ENCODE measurements at places on chromosomes 7 and 10. TPM values are rescaled to one million over a fixed set of nuclear protein-coding genes. Genes with fewer than 3 reads are reported as not detected.

DNA sequence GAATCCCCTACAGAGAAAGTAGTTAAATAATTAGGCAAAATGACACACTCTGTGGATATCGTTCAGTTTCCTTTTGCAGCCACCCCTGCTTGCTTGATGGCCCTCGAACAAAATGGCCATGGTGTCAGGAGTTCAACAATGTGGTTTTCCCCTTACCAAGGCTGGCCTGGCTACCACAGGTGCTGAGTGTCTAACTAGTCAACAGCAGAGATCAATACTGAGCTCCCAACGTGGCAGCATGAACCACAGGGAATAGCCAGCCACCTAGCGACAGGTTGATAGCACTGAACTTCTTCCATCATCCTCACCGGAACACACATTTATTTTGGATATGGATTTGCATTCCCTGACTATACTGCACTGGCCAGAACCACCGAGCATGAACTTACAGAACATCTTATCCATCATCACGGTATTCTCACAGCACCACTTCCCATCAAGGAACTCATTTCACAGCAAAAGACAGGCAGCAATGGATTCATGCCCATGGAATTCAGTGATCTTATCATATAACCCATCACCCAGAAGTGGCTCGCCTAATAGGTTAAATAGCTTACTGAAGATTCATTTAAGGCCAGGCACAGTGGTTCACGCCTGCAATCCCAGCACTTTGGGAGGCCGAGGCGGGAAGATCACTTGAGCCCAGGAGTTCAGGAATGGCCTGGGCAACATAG lies 6.3 kb downstream of the C10orf67 start:
- no peak for DNase-seq

DNA sequence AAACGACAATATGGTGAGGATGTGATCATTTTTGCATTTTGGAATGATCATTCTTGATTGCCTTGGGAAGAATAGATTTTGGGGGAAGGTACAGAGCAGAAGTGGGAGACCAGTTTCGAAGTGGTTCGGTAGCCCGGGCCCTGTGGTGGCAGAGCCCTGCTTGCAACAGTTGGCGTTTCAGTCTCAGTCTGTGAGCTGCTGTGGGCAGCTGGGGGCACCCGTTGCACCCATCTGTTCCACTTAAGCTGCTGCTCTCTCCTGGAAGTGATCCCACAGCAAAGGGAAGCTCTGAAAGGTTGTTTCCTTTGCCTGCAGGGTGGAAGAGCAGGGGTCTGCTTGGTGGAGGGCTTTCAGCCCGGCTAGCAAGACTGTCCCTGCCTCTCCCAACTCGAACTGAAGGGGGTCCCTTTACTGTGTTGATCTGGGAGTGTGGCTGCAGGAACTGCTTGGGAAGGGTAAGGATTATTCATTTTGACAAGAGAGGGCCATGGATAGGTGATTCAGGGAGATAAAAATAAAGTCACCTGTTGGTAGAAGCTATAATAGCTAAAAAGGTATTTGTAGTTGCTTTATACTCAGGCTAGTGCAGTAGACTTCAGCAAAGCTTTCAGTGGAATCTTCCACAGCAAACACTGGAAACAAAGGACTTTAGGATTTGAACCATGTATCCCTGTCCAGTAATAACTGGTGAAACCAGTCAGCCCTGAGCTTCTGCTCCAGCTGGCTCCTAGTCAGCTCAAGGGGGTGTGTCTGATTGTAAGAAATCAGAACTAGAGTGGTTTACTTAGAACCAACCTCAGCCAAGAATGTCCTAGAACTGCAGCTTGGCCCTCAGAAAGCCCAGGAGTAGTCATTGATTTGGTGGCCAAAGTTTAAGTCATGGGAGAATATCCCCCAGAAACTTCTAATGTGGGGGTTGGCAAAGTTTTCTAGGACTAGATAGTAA lies 53.1 kb upstream of the PDCD4 start:
- DNase-seq: no peak

GRCh38 chr7:158529181-158530096 lies 58.2 kb downstream of the PTPRN2 start:
- DNase-seq: no peak

DNA sequence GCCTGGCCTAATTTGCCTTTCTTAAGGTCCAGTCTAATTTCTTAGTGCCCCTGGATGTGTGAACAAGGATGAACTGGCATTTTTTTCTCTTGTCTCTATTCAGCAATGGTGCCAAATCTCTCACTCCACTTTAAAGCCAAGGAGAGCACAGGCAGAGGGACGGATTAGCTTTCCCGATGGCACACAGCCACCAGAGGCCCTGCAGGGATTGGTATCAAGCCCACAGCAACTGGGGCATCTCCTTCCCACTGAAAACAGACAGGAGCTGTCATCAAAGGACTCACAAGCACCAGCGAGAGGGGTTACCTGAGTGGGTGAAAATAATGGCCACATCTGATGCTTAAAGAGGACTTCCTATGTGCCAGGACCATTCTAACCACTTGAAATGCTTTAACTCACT lies 83.1 kb downstream of the ITIH5 start:
- no peak for DNase-seq

GRCh38 chr10:113866551-113867394 lies 12.3 kb downstream of the NHLRC2 start:
- DNase-seq: no peak

GHITM gene
- total RNA-seq: 139 TPM

Measured in esophagus squamous epithelium (tissue), 5 donors.